T-helper 17 cell (primary cell): ENCODE measurements at places on chromosomes 7 and 10.

- no peak for DNase-seq
Measured at GRCh38 chr7:156618780-156619367, 21.7 kb upstream of the RNF32 start.

DNA sequence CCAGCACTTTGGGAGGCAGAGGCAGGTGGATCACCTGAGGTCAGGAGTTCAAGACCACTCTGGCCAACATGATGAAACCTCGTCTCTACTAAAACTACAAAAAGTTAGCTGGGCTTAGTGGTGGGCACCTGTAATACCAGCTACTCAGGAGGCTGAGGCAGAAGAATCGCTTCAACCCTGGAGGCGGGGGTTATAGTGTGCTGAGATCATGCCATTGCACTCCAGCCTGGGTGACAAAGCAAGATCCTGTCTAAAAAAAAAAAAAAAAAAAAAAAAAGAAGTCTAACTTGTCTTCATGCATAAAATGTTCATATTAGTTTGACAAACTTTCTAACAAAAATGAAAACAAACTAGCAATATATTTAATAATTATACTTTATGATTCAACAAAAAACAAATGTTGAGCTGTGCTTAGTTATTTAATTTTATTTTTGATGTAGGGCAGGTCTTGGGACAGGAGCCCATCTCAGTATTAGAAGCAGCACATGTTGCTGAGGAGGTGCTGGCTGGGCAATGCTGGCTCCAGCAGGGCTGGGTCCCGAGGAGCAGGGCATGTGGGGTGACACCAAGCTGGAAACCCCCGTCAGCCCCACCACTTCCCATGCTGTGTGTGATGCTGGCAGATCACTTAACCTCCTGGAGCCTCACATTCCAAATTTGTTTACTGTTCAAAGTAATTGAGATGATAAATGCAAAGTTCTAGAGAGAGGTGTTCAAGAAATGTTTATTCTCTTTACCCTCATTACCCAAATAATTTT is 335.3 kb upstream of the KLF6 start:
- DNase-seq, result peak; percentile 19

DNA sequence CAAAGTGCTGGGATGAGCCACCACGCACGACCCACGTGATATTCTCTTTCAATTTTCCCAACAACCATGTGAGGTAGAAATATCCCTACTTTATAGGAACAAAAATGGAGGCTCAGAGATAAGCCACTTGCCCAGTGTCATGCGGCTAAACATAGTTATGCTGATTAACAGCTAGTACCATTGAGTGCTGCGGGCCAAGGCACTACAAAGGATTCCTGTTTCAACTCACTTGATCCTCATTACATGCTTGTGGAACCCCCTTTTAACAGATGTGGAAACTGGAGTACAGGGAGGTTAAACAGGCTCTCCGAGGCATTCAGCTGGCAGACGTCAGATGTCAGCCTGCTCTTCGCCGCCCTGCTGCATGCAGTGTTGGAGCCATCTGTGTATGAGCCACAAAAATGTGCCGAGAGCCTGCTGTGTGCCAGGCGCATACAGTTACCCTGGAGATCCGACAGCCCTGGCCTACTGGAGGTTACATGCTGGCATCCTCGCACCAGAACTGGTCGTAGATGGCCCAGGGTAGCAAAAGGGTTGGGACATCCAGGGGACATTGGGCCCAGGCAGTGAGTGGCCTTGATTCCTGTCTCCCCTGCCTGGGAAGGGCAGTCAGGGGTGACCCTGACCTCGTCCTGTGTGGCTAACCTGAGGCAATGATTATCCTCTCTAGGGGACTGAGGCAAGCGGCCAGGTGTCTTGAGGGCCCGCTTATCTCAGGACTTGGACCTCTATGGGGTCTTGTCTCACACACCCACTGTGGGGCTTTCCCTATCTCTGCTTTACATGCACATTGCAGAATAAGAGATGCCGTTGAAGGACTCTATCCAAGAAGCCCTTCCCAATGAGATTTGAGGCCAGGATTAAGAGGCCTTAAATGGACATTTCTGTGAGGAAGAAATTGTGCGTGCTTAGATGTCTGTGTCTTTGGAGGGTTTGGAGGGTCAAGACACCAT is 18.5 kb upstream of the SRGN start:
- no peak for DNase-seq

GRCh38 chr10:45602082-45602730 is 70.4 kb downstream of the ZFAND4 start:
- DNase-seq, result no peak

GRCh38 chr7:102472126-102473041 is 6.3 kb downstream of the POLR2J start:
- DNase-seq, result no peak

DNA sequence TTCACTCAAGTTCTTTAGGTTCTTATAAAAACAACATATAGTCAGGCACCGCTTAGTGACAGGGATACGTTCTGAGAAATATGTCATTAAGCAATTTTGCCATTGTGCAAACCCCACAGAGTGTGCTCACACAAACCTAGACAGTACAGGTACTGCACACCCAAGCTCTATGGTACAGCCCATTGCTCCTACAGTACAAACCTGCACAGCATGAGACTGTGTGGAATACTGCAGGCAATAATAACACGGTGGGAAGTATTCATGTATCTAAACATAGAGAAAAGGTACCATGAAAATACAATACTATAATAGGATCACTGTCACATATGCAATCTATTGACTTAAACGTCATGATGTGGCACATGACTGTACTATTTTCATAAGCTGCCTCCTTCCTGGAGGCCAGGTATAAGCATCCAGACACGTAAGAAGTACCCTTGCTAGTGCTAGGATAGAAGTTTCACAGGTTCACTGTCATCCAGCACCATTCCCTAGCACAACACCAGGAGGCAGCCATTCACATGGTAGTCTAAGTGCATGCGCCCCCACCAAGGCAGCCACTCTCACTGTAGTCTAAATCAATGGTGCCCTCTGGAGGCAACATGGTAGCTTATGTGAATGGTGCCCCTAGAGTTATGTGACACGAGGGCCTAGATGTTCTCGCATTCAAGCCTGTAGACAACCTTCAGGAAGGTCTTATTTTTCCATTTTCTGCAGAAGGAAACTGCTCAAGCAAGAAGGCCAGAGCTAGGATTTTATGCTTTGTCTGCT is 98.5 kb downstream of the ARHGAP22 start:
- no peak for DNase-seq

- DNase-seq, result no peak
Measured at GRCh38 chr7:8833355-8833754, 399.9 kb downstream of the NXPH1 start.

DNA sequence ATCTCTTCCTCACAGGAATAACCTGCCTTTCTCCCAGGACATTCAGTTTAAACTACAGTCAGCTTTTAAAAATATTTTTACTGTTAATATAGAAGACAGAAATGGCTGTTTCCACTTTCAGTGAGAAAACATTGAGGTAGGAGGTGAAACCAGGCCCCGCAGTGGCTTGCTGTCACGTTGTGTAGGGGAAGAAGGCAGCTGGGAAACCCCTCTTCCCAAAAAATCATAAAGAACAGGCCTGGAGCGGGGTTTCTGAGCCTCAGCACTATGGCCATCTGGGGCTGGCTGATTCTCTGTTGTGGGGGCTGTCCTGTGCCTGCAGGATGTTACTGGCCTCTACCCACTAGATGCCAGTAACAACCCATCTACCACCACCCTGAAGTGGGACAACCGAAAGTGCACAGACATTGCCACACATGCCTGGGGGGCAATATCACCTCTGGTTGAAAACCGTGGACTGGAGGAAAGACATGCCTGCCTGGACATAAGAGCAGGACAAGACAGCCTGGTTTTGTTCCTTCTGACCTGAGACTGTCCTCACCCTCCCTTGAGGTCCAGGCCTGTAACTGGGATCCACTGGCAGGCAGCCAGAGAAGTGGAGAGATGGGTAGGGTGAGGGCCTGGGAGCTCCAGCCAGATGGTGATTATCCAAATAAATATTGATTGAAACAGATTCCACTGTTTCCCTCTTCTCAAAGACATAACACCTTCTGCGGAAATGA is 43.9 kb downstream of the KCNH2 start:
- DNase-seq, result no peak

GRCh38 chr7:105978035-105978434 is 15.0 kb downstream of the CDHR3 start:
- DNase-seq, result no peak

GRCh38 chr10:79405221-79405994 is 40.0 kb downstream of the ZCCHC24 start:
- no peak for DNase-seq

DNA sequence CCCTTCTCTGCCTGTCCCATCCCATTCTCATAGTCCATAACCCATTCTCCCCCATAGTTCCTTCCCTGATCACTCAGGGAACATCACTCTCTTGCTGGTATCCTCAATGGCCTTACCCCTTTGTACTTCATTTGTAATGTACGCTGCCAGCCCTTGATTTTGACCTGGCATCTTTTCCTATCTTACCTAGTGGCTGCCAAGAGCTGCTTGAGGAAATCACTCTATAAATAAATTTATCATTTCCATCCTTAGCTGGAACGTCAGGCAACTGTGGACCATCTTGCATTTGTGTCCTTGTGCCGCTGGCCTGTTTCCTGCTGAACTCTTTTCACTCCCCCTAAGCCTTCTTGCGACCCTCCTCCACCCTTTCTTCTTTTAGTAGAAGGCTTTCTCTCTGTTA is 14.0 kb downstream of the CDK14 start:
- no peak for DNase-seq

DNA sequence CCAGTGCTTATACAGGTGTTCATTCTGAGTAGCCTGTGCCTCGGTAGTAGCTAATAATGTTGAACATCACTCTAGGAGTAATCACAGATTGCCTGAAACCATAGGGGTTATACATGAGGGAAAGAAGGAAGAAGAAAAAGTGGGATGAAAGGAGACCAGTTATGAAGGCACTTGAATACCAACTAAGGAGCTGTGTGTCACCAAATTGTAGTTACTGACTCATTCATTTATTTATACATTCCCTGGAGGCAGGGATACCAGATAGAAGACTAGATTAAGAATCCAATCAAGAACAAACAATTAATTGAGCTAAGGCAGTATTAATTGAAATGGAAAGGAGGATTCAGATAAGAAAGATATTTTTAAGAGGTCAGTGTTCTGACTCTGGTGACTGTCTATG is 129.6 kb upstream of the PRPS1L1 start:
- DNase-seq, result no peak

GRCh38 chr7:32218154-32218467 is 147.9 kb upstream of the PDE1C start:
- DNase-seq, result no peak

DNA sequence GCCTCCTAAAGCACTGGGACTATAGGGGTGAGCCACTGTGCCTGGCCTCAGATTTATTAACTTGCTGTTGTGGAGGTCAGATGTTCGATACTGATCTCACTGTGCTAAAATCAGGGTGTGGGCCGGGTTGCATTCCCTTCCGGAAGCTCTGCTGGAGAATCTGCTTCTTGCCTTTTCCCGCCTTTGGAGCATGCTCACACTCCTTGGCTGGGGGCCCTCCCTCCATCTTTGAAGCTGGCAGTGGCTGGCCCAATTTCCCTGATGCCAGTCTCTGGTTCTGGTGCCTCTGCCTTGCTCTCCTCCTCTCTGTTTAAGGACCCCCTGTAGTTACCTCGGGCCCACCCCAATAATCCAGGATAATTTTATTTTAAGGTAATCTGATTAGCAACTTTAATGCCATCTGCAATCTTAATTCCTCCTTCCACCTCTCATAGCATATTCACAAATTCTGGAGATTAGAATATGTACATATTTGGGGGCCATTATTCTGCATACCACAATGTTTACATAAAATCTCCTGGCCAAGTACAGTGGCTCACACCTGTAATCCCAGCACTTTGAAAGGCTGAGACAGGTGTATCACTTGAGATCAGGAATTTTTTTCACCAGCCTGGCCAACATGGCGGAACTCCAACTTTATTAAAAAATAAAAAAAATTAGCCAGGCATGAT is 7.9 kb upstream of the PITRM1 start:
- DNase-seq, result no peak

DNA sequence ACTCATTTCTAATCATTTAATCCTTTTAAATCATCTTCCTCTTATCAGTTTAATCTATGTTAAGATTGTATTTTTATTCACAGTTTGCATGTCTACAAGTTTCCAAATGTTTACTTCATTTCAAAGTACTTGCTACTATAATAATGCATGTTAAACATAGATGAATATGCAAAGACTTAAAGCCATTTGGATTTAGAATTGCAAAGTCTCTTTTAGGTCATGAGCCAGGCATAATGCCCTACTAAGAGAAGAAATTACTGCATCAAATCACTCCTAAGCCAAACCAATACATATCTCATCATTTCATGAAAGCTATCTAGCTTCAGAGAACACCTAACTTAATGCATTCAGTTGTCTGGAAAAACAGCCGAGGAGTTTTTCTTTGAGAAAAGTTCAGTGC is 266.1 kb downstream of the PRKG1 start:
- DNase-seq, result no peak

GRCh38 chr7:36370046-36370445 is 19.6 kb upstream of the ANLN start:
- DNase-seq, result no peak

GRCh38 chr7:13279854-13280435 is 592.5 kb downstream of the ARL4A start:
- DNase-seq, result no peak

DNA sequence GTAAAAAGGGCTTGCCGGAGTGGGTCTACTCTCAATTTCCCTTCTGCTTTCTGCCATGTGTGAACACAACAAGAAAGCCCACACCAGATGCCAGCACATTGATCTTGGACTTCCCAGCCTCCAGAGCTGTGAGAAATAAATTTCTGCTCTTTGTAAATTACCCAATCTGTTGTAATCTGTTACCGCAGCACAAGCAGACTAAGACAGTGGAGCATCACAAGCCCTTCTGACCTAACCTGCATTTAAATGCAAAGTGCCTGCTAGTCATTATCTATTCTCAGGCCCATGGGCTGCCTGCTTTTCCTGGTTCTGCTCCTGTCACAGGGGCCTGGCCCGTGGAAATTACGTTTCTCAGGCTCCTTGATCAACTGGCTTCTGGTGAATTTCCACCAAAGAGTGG is 199.3 kb upstream of the AUTS2 start:
- no peak for DNase-seq

DNA sequence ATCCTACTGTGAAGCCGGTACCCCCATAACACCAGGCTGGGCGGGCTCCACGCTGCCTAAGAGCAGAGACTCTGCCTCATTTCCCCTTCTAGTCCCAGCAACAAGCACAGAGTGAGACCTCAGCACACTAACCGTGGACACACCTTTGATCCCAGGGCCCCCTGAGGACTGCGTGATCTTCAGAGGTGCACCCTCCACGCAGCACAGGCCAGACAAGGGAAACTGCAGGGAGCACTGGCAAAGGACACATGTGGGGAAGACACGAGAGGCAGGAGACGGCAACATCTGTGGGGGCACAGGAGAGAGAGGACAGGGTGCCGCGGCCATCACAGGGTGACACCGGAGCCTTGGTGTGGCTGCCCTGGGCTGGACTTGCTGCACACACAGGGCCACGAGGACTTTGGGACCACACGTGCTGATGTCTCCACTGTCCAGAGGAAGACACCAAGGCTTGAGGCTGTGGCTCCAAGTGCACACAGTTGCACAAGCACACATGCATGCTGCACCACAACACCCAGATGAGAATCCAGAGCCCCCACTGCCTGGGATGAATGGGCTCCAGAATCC is 128.8 kb downstream of the PTPRN2 start:
- no peak for DNase-seq
